ENCODE measurements at places on chromosomes 2 and 18. TPM values are rescaled to one million over a fixed set of nuclear protein-coding genes. Genes with fewer than 3 reads are reported as not detected.

DNA sequence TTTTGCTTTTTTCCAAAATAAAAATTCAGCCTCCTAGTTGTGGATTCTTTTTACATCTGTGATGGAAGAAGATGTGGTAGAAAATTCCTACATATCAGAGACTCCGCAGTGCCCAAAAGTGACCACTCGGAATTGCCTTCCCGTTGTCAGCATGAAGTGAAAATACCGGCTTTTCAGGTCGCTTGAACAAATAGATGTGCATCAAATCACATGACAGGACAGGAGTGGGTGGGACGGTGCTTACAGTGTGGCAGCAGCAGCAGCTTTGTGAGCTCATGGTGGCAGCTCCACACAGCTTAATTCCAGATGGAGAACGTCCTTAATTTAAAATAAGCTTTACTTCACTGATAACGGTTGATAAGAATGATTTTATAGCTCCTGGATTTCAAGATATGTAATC, 20.3 kb downstream of the SALL3 start:
- no peak overlapping the region for H3K27ac ChIP-seq
- H3K4me3 ChIP-seq = no peak overlapping the region
- no peaks in the 10 kb centered on the region for H3K36me3 ChIP-seq

GRCh38 chr2:57891086-57891712, 155.4 kb upstream of the VRK2 start:
- no peak for DNase-seq
- no peak overlapping the region for H3K4me3 ChIP-seq
- peaks cover 7% of the 10 kb centered on the region for H3K27me3 ChIP-seq
- no peaks in the 10 kb centered on the region for H3K36me3 ChIP-seq
- peaks cover 8% of the 10 kb centered on the region for H3K4me1 ChIP-seq

DNA sequence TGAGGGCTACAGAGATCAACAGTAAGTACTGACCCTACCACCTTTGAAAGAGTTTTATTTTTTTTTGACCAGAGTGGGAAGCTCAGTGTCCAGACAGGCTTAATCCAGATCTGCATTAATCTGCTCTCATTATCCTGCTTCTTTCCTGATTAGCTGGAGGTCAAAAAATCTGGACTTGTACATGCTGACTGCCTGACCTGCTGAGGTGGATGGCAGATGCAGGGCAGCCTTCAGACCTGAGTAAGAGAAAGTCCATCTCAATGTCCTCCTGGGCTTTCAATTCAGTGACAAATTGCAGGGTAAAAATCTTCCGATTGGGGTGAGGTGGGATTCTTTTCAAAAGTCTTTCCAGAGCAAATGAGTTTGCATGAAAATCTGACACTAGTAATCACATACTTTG, 998.8 kb upstream of the PIK3C3 start:
- no peaks in the 10 kb centered on the region for H3K4me1 ChIP-seq
- no peak overlapping the region for H3K4me3 ChIP-seq
- no peaks in the 10 kb centered on the region for H3K36me3 ChIP-seq
- no peaks in the 10 kb centered on the region for H3K27me3 ChIP-seq

- DNase-seq = no peak
- H3K4me1 ChIP-seq = peaks cover 25% of the 10 kb centered on the region
- H3K27me3 ChIP-seq = peaks cover 2% of the 10 kb centered on the region
- H3K4me3 ChIP-seq = no peak overlapping the region
- H3K36me3 ChIP-seq = peaks cover under 1% of the 10 kb centered on the region
These were observed 2.1 kb downstream of the TMEM247 start for GRCh38 chr2:46481198-46482193.

DHRS9 gene
- total RNA-seq = not detected

TXNDC2 gene
- not detected for total RNA-seq

NAT8 gene
- not detected for total RNA-seq

UBXN2A gene
- 9.6 TPM for total RNA-seq

Measured in activated CD4-positive, alpha-beta T cell treated with anti-CD3 and anti-CD28 coated beads, Interleukin-2, amount 10 ng/mL, durations not matched to agents 7 days and 5 days (primary cell).